ENCODE measurements at places on chromosomes 2 and 18. TPM values are rescaled to one million over a fixed set of nuclear protein-coding genes. Genes with fewer than 3 reads are reported as not detected.

ENOSF1 gene
- 91.8 TPM for total RNA-seq

MC4R gene
- not detected for total RNA-seq

DCAF17 gene
- total RNA-seq: 27.4 TPM

GRCh38 chr18:45104049-45104395, 423.3 kb downstream of the SETBP1 start:
- DNase-seq: no peak

DNA sequence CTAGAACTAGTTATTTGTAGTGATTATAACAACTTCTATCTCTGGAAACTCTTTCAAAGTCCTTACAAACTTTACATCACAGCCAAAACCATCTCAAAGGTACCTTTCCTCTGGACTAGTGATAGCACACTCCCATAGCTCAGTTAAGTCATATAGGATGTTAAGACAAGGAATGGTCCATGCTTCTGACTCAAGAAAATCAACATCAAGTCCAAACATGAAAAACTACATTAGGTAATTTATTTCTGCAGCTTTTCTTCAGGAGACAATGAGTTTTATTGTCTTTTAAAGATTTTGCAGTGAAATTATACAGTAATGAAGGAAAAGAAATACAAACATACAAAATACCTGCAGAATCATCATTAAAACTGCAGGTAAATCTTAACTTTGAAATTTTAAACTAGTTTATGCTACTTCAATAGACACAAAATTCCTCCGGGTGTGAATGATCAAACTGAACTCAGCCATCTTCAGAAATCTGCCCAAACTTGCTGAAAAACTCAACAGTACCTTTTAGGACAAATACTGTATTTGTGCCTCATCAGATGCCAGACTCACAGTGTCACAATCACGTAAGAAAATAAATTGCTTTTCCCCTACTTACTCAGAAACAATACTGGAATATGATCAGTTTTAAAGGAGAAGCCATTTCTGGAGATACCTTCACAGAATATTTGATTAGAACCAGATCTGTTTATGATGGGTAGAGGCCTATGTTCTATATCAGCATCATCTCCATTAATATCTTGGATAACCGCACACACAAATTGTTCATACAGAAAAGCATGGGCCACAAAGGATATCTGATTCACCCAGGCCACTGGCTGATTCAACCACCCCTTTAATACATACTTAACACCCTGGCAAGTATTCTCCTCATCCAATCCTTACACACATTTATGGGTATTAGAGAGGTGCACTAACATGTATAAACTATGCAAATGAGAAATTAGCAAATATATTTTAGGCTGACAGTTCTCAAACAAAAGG, 2.6 kb downstream of the TMEM131 start:
- peak; percentile 40 for DNase-seq

DNA sequence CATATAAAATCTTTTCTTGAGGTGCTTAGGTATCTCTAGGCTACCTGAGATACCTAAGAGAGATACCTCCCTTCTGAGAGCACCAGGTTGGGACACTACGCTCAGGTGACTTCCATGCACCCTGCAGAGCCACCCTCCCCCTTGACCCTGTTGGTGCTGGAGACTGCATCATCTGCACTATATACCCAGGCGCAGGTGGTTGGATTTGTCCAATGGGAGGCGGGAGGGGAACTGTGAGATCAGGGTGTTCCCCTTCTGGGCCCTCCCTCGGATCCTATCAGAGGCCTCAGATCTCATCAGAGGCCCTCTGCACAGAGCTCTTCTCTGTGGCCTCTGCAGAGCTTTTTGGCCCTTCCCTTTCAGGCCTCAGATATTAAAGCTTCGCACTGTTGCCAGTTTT, 158.4 kb downstream of the SH3RF3 start:
- DNase-seq: no peak

- DNase-seq: no peak
Measured at GRCh38 chr2:146997945-146998344, 846.9 kb upstream of the ACVR2A start.

DNA sequence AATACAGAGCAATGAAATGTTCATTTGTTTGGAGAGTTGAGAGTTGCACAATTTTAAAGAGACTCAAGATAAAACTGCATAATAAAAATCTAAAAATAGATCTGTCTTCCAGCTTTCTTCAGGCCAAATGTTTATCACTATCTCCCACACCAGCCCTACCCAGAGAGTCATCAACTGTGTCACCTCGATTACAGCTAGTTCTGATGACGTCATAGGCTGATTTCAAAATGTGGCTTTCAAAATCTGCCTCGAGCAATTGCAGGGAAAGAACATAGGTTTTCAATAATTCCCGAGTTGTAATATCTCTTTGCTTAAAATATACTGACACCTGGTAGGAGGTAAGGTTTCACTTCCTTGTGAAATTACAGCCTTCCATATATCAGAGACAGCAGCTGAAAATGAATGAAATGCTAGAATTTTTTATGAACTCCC, 677.6 kb upstream of the ID2 start:
- DNase-seq: no peak

GRCh38 chr2:68428126-68428525, 39.0 kb downstream of the FBXO48 start:
- no peak for DNase-seq

GRCh38 chr2:80545420-80546210, 241.1 kb upstream of the LRRTM1 start:
- DNase-seq: no peak

GRCh38 chr18:34115409-34116081, 109.2 kb downstream of the NOL4 start:
- DNase-seq: no peak

GRCh38 chr2:129923265-129924091, 56.0 kb upstream of the RAB6C start:
- no peak for DNase-seq

- DNase-seq: no peak
Measured at GRCh38 chr2:190361572-190361971, 18.2 kb downstream of the INPP1 start.

GRCh38 chr2:235345745-235346144, 148.1 kb upstream of the AGAP1 start:
- no peak for DNase-seq

DNA sequence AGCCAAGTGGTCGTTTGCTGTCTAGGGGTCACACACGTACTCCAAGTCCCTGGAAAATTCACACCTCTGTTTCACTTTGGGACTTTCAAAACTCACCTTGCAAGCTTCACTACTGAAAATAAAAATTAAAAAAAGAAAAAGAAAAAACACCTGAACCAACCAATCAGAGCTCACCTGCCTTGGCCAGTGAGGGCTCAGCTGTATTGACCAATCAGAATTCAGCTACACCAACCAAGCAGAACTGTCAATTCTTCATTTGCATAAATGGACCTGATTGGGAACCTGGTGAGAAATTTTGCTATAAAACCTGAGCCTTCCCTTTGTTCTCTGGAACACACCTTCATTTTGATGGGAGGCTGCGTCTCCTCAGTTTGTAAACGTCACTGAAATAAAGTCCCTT, 176.4 kb downstream of the TTC32 start:
- DNase-seq: no peak

GRCh38 chr2:238847841-238848690, at the start of gene TWIST2:
Gene TWIST2, plus strand, starts transcription at chr2:238848085. Its CDS starts 131 bp downstream, at chr2:238848216.
- peak; percentile 52 for DNase-seq

DNA sequence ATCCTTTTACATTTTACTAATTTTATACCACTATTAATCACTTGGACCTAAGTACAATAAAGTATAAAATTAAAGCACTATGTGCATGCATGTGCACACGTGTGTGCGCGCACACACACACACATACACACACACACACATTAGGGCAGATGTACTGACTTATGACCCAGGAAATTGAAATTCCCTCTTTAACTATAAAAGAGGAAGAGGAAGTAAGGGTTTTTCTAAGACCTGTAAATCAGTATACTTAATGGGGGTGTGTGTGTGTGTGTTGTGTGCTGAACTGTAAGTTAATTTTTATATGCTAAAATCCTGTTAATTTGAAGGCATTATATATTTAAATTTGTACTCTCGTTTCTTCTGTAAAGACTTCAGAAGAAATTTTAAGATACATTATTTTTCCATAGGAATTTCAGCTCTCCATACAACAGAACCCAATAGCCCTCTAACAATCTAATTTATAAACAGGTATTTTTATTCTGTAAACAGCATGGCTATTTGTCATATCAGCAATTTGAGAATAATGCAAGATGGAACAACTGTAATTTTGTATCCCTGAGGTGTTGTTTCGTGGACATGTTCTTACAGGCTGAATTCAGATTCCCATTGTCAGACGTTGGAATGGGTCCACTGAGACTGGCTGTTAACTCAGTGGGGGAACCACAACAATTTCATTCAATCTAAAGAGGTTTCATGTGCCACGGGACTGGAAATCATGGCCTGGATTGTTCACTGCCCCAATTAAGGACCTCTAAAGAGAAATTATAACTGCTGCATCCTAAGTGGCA, 90.9 kb downstream of the PLA2R1 start:
- DNase-seq: no peak

- DNase-seq: no peak
Measured at GRCh38 chr18:476251-476664, 24.2 kb downstream of the COLEC12 start.
